ENCODE measurements at places on chromosomes 2 and 18.

DNA sequence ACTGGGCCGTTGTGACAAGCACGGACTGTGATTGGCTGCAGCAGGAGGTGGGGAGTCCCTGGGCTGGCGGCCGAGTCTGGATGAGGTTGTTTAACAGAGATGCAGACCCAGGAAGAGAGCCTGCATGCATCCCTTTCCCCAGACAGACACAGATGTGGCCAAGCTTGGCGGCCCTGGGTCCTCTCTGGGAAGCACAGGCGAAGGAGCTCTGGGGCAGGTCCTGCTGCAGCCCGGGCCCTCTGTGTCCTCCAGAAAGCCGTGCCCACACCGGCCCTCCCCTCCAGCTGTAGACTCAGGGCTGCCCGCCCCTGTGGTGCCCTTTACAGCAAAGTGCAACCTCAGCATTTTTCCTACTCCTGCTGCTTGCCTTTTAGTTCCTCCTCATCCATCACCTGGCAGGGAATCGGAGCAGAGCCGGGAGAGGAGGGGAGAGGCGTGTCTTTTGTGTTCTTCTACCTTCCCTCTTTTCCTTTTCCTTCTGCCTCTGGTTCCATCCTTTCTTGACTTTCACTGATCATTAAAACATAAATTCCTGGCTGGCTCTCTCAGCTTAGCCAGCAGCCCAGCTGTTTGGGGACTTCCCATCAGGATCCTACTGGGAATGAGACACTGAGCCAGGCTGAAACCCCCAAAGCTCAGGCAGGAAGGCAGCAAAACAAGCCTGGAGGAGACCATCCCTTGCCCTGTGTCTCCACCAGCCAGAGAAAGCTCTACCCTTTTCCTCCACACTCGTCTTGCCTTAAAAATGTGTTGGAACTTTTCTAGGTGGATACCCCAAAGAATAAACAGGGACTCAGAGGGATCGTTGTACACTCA is 75.0 kb downstream of the CTIF start:
- DNase-seq = peak; percentile 83

GRCh38 chr18:76643199-76643598 is 148.2 kb upstream of the ZNF516 start:
- no peak for DNase-seq

DNA sequence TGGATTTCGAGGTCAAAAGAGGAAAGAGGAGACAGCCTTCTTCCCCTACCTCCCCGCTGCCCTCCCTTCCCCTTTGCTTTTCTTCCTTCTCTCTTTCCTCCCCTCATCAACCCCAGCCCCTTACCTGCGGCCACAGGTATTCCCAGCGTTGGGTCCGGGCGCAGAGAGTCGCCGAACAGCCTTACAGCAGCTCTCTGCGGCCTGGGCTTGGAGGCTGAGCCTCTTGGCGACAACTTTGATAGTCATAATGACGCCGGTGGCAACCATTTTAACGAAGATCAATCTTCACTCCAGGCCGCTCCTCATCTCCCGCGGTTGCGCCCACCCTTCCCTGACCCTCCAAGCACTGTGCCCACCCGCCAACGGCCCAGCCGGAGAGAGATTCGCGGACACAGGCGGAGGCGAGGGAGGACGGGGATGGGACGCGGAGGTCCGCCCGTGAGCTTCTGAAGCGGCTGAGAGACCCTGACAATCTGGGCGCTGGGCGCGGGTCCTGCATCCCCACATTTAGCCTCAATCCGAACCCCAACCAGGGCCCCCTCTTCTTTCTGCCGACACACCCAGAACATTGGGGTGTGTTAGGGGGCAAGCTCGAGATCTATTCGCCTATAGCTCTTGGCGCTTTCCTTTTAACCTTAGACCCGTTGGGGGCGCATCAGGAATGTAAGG is 1.5 kb upstream of the EVX2 start:
- no peak for DNase-seq

GRCh38 chr2:146527166-146527565 is 1317.7 kb upstream of the ACVR2A start:
- DNase-seq = no peak

GRCh38 chr2:20593072-20594034 is 57.5 kb downstream of the HS1BP3 start:
- DNase-seq = no peak

DNA sequence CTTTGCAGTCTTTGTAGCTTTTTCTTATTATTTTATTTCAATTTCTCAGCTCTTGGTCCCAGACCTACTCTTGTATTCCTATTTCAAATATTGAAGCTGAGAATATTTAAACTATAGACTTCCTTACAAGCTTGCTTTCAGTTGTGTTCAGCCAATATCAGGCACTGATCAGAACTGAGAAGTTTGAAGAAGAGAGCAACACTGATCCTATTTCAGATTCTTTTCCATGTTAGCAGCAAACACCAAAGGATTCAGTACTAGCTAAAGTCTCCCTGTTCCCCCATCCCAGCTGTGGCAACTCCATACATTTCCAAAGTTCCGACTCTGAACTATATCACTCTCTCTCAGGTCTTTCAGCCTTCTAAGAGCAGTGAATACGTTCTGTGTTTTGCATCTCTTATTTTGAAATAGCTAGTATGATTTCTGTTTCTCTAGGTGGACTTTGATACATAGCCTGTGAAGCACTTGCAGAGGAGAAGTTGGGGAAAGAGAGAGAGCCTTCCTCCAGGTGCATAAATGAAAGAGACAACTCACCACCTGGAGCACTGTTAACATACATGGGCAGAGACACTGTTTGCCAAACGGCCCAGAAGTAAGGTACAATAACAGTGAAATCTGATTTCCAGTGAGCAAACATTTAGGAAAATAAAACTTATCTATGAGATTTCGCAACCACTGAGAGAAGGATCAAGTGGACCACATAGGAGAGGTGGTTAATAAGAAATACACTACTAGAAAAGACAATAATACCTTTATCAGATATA is 135.0 kb upstream of the ZNF804A start:
- DNase-seq = no peak

DNA sequence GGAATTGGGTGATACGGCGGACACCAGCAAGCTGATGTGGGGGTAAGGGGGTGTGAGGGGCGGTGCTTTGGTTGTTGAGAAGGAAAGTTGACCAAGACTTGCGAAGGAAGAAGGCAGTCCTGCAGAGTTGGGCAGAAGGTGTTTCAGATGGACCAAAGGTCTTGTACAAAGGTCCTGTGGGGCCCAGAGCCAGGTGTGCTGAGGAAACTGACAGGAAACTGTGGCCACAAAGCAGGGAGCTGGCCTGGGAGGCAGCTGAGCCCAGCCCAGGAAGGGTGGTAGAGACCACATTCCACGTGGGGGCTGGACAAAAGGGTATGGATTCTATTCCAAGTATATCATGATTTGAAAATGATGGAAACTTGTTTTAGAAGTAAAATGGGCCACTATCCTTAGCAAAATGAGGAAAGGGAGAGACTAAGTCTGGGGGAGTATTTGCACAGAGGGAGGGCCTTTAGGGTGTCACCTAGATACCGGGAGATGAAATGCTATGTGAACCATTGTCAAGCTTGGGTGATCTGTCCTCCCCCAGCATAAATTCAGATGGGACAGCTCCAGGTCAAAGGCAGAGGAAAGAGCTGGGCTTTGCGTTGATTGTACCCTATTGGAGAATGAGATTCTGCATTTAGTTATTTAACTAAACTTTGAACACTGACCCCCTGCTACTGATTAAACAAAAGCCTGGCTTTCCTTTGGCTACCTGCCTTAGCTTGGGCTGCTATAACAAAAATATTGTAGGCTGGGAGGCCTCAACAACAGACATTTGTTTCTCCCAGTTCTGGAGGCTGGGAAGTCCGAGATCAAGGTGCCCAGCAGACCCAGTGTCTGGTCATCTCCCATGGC is 4.3 kb upstream of the EDAR start:
- no peak for DNase-seq

GRCh38 chr2:159215116-159215515 is 71.4 kb downstream of the WDSUB1 start:
- no peak for DNase-seq

DNA sequence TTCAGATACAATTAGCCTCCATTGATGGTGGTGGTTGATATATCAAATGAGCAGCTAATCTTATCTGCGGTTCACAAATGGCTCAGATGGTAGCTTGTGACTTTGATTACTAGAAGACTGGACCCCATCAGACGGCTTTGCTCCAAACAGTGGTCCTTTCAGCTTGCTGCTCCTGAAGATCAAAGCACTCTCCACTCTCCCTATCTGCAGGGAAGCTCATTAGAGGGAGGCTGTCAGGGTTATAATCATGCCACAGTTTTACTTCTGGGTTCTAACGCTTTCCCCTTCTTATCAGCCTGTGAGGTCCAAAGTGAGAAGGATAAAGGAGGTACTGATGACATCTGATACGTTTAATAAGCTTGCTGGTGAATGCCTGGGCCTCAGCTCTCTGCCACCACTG is 247.1 kb upstream of the NT5C1B start:
- no peak for DNase-seq

DNA sequence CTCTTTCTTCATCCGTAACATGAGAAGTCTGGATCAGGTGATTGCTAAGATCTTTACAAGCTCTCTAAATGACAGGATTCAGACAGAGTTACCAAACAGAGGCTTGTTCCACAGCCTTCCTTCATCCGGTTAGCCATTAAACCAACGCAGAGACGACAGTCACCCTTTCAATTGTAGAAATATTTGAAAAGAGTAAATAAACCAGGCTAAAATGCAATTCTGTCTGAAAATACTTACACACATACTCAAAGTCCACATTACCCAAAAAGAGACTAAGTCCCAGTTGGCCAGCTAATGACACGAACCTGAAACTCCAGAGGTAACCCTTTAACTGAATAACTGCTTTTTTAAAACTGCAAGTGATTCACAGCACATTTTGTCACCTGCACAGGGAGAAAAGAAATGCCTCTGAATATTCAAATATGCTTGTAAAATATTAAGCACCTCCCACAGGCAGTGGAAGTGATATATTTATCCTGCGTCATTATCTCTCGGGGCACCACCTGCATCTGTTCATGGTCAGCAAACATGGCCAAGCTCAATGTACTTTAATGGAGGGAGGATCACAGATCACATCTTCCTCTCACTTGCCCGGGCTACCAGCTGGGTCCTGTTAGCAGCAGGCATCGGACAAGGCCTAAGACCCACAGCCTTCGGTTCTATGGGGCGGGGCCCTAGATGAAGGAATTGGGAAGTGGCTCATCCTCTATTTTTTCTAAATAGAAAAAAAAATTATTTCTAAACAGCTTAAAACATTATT is 38.8 kb upstream of the DNER start:
- DNase-seq = no peak

DNA sequence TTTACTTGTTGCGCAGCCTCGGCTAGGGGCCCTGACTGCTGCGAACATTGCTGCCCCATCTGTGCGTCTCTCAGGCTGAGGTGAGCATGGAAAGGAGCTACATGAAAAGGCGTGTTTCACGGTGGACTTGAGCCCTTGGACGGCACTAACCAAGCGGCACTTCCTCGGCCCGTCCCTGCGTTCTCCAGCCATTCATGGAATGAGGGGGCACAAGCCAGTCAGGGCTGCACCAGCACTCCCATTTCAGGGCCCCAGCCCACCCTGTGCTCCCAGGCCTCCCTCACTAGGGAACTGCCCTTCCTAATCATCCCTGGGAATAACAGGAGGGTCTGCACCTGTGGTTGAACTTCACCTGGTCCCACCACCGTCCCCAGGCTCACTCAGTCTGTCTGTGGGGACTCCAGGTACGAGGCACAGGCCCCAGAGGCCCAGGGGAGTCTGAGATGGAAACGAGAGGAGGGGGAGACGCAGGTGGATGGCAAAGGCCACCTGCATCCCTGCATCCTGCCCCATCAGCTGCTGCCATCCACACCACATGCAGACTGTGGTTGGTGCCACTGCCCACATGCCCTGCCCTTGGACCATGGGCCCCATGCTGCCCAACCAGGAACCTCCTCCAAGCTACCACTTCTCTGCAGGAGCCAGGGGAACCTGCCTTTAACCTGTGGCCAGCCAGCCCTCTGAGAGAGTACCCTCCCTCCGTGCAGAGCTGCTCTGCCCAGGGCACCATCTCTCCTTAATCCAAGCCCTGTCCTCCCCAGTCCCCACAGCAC is 99.7 kb downstream of the EIPR1 start:
- DNase-seq = no peak

- DNase-seq = no peak
Measured at GRCh38 chr2:203673933-203674332, 32.5 kb upstream of the CD28 start.

DNA sequence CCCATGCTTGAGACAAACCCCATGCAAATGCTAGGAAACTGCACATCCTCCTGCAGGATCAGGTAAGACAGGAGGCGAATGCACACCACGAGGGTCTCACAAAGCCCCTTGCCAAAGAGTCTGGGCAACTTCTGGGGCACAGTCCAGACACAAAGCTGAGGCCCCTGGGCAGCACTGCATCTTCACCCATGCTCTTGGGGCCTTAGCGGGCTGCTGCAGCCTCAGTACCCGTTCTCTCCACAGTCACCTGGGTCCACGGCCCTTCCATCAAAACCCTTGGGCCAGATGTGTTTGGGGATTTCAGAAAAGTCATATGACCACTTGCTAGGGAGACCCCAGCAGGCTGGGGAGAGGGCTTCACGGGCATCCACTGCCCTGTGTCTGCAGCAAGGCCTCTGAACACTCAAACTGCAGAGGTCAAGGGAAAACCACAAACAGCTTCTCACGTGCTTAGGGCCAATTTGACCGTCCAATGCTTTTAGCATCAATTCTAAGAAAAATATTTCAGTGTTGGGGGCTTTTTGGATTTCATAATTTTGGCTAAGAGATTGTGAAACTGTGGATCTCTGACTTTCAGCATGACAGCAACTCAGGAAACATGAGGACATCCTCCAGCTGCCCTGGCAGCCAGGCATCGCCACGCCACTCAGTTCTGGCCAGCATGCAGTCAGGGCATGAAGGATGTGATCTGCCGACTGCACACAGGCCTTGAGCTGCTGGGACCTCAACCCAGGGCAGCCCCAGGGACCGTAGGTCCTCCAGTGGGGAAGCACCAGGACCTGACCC is 20.0 kb downstream of the PASK start:
- DNase-seq = no peak

DNA sequence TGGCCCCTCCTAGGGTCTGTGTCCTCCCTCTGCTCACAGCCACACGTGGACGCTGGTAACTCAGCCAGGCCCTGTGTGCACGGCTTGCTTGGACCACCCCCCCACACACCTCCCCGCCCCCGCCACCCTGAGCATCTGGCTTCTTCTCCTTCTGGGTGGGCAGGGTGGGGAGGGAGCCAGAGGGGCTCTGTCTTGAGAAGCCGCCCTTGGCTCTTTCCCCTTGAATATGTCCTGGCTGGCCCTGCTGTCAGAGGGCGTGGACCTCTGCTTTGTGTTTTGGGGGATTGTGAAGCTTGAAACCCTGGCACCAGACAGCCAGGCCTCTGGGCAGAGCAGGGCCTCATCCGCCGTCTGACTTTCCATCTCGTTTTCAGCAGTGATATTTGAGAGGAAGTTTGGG is 72.1 kb downstream of the GLI2 start:
- DNase-seq = no peak

- DNase-seq = no peak
Measured at GRCh38 chr2:148124271-148124670, 103.4 kb downstream of the MBD5 start.

- DNase-seq = no peak
Measured at GRCh38 chr2:71410696-71411095, 42.7 kb upstream of the DYSF start.

- no peak for DNase-seq
Measured at GRCh38 chr18:21826196-21826595, 85.6 kb downstream of the MIB1 start.

- no peak for DNase-seq
Measured at GRCh38 chr2:196219671-196220070, 48.3 kb upstream of the STK17B start.
